ENCODE measurements at places on chromosomes 1 and 21.

GRCh38 chr1:211900441-211900840 lies 69.9 kb upstream of the LPGAT1 start:
- no peak for DNase-seq

- no peak for DNase-seq
These were observed 10.7 kb upstream of the MMEL1 start for GRCh38 chr1:2643414-2644077.

DNA sequence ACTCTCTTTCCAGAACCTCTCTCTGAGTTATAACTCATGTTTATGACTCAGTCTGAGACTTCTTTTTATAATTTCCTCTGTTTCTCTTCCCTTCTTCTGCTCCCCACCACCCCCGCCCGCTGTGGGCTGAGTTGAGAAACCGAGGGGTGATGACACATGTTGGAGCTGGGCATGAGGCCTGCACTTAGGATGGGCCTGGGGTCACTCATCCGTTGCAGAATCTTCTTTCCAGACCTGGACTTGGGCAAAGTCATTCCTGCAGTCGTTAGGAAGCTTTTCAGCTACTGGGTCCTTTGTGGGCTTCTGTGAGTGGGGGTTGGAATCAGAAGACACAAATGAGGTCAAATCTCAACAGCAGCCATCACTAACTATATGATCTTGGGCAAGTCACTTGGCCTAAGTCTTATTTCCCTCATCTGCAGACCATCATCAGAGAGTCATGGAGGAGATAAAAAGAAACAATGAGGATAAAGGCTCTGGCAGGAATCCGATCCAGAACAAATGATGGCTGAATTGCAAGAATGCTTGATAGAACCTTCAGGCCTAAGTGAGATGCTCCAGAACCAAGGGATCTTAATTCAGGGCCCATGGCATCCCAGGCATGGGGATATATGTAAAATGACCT lies 53.4 kb downstream of the RPS6KA1 start:
- peak; percentile 59 for DNase-seq

- DNase-seq = no peak
These were observed 6.9 kb downstream of the ERRFI1 start for GRCh38 chr1:8019229-8019620.

- no peak for DNase-seq
These were observed 213.1 kb downstream of the RERE start for GRCh38 chr1:8604041-8604945.

DNA sequence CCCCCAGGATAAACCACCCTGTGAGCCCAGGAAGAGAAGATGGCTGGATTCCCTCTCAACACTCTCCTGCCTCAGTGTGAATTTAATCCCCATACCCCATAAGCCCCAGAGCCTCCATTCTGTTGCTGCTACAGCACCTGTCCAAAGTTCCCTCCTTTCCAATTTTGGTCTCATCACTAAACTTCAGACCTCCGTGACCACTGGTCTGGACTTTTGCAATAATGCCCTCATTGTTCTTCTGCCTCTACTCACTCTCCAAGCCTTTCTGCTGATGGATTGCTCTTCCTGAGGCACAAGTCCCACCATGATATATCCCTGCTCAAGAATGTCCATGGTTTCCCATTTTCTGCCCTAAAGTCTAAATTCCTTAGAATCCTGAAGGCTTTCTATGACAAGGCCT lies 83.2 kb downstream of the CD58 start:
- no peak for DNase-seq

DNA sequence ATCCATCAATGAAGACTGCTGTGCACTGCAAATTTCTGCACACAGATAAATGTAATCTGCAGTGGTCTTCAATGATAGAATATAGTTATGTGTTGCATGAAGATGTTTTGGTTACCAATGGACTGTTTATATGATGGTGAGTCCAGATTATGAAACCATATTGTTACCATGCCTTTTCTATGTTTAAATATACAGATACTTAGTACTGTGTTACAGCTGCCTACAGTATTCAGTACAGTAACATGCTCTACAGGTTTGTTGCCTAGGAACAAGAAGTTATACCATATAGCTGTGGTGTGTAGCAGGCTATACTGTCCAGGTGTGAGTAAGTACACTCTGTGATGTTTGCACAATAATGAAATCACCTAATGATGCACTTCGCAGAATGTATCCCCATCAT lies 40.8 kb downstream of the SORT1 start:
- DNase-seq = no peak

DNA sequence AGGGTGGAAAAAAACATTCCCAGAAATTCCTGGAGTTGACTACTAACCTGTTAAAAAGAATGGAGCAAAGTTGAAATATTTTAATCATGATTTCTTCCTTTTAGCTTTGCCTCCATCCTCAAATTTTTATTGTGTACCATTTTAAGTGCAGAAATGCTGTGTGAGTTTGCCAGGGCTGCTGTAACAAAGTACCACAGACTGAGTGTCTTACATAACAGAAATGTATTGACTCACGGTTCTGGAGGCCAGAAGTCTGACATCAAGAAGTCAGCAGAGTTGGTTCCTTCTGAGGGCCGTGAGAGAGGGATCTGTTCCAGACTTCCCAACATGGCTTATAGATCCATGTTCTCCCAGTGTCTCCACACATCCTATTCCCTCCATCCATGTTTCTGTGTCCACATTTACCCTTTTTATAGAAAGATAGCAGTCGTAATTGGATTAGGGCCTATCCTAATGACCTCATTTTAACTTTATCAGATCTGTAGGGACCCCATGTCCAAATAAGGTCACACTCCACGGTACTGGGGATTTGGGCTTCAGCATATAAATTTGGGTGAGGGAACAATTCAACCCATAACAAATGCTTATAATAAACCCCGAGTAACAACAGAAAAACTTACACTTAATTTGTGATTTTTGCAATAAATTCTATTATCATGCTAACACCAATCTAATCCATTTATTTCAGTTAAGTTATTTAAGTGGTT lies 12.7 kb downstream of the SNX7 start:
- no peak for DNase-seq

- DNase-seq = peak; percentile 74
These were observed 25.2 kb upstream of the IKBKE start for GRCh38 chr1:206445116-206445515.

DNA sequence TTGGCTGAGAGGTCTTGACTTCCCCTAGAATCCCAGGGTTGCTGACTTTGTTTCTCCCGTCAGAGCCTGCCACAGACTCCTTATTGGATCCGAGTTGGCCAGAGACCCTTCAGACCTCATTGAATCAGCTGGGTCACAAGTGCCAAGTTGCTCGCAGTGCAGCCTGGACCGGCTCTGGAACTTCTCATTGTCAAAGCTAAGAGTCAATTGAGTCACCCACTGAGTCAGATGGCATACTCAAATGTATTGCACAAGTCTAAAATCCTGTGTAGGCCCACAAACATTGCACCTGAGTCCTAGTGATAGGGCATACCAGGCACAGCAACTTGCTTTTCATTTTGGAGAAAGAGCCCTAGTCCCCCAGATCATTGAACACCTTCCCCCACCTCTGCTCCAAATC lies 20.4 kb upstream of the SCAF4 start:
- DNase-seq = no peak

DNA sequence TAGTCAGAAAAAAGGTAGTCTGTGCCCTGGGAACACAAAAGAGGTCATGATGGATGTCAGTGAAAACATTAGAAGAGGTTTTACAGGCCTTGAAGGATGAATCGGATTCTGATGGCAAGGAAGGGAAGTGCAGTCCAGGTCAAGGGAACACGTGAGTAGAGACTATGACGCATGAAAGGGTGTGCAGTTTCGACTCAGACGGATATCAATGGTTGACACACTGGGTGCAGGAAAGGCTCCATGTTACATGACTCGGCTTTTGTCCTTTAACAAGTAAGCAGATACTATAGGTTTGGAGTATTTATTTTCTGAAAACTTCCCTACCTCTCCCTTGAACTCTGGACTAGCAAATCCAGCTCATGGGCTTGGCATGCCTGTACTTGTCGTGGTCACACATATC lies 55.3 kb downstream of the SEC16B start:
- no peak for DNase-seq

- no peak for DNase-seq
These were observed 57.6 kb downstream of the WLS start for GRCh38 chr1:68174738-68175113.

DNA sequence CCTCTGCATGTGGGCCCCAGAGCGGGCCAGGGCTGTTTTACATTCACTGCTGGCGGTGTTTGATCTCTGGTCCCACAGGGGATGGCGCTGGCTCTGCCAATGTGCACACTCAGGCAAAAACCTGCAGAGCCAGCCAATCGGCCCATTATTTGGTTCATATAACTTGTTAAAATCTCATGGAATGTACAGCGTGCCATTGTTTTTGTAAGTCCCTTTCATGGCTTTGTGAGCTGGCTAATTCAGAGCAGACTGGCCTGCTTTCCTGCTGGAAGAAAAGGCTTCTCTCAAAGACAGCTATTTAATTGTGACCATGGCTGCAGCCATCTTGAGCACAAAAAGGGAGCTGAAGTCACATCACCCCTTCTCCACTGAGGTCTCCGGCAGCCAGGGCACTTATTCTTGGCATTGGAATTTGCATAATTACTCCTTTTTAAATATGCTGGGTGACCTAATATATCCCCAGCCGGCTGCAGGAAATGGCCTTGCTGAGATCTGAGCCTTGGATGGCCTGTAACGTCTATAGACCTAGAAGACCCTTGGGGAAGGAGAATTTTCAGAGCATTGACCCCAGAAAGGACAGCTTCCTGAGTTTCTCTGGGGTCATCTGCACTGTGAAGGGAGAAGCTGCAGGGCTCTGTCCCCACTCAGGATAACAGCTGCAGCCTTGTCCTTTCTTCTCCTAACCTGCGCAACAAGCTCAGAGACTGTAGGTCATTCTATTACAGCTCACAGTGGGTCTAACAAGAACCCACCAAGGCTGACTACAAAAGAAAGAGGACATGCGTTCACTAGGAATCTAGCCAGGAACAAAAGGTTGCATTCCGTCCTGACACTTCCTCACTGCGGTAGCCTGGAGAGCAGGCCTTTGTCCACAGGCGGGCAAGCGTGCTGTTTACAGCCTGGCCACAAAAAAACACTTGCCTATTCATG lies 45.8 kb downstream of the BCAR3 start:
- DNase-seq = no peak

- DNase-seq = no peak
These were observed 8.4 kb upstream of the TNNI1 start for GRCh38 chr1:201429736-201430501.

GRCh38 chr1:81118550-81118949 lies 682.2 kb upstream of the ADGRL2 start:
- DNase-seq = no peak

GRCh38 chr1:118021668-118022067 lies 92.1 kb downstream of the WDR3 start:
- DNase-seq = no peak

GRCh38 chr1:209062863-209063262 lies 520.7 kb upstream of the CAMK1G start:
- DNase-seq = no peak

DNA sequence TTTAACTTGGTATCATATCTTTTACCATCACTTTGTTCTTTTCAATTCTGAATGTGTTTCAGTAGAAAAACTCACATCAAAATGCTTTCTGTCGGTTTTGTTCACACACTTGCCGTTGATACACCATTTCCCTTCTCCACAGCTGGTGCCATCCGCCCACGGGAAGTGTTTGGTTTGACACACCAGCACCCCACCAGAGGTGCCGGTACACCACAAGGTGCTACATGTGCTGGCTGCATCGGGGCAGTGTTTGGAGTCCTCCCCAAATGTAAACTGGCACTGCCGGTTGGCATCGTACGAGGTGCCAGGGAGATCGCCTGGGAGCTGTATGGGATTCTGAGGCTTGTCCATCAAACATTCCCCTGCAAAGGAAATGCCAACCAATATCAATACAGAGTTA lies 5.0 kb downstream of the ADAMTS1 start:
- no peak for DNase-seq
